Hematopoietic multipotent progenitor cell treated with erythropoietin and hydrocortisone succinate and interleukin-3 and kit ligand, for 17 days (in vitro differentiated cells): ENCODE measurements at places on chromosomes 1 and 21.

DNA sequence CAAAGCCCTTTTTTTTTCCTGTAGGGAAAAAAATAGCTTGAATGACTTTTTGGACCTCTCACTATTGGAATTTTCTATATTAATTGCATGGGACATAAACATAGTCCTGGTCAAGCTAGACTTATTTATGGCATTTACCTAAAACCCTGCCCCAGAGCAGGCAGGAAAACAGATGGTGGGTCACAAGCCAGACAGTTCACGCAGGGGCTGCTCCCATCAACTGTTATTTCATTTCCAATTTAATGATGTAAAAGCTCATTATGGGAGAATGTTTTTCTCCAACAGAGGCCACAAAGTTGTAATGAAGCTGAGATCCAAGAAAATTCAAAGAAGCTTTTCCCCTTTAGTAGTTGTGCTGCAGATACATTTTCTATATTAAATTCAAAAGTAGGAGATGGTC, 99.2 kb downstream of the SGIP1 start:
- no peak for DNase-seq

- DNase-seq: no peak
Measured at GRCh38 chr1:70400335-70400734, 10.7 kb upstream of the CTH start.

DNA sequence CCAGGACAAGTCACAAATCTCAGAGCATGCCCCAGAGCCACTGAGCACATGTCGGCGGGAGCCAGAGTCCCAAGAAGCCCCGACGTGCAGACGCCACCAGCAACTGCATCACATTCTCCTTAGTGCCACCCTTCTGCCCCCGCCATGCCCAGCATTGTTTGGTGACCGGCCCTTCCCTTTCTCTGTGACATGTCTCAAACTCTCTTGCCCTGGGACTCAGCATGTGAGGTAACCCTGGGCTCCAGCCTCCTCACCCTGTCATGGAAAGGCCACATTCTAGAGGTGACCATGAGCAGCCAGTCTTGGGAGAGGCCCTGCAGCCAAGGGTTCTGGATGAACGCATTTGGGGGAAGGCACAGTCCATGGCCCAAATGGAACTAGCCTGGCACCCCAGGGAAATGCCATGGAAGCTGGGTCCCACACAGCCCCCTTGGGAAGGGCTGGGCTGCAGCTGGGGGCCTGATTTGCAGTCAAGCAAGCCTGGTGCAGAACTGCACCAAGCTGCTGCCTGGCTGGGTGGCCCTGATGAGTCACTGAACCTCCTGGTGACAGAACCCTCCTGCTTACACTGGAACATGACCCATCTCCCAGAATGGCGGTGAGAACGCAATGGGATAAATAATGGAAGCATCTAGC, 94.4 kb downstream of the ITPKB start:
- DNase-seq: no peak

DNA sequence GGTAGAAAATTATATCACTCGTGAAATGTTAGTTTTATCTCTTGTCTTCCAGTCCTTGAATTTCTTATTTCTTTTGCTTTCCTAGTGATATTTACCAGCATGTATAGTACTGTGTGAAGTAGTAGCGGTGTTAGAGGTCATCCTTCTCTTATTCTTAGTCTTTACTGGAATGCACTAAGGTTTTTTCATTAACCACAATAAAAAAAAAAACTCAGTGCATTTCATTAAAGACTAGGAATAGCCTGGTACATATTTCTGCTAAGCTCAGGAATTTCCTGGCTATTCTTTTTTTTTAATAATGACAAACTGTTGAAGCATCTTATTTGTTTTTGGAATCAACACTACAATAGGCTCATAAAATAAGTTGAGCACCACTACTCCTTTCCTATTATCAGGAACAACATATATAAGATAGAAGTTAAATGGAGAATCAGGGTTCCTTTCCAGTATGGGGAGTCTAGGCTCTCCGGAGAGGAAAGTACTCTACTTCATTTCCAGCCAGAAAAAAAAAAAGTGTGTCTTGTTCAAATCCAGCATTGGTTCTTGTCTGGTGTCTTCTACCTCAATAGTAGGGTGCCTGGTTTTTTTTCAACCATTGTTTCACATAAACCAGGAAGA, 60.0 kb downstream of the TNFSF18 start:
- no peak for DNase-seq

- DNase-seq: no peak
Measured at GRCh38 chr1:1357871-1358432, 403 bp downstream of the MXRA8 start.

GRCh38 chr1:244964112-244964971, 100.0 kb upstream of the HNRNPU start:
- DNase-seq: no peak

DNA sequence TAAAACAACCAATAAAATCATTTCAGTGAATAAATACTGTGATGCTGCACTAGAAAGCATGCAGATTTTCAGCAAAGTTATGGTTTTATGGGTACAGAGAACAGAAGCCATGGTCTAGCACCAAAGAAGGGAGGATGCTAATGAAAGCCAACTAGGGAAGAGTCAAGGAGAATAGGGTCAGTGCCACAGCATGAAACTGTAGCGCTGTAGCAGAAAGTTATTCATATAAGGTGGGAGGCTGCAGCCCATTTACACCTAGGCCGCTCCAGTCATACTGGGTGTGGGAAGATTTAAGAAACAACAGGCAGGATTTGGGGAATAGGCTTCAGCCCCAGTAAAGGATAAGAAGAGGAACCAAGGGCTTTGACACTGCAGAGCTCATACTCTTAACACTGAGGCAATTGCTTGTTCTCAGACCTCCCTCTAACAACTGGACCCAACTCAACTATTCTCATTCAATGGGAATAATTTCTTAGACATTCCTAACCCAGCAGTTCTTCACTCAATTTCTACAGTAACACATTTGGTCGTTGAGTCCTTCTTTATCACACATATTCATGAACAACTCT, 4.4 kb downstream of the IFI16 start:
- DNase-seq: no peak

DNA sequence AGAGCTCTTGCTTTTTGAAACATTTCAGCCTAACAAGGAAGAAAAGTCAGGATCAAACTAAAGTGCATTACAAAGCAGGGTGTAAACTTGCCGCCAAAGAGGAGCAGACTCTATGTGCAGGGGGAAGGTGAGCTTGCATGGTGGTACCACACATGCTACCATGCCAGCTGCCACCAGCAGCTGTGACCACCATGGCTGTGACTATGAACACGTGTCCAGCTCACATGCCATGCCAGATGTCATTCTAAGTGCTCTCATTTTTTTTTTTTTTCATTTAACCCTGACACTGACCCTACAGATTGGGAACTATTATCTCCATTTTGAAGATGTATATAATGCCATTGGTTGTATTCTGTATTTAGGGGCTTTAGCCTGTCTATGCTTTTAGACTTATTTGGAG, 79.0 kb downstream of the PCP4 start:
- no peak for DNase-seq

- DNase-seq: no peak
Measured at GRCh38 chr1:226826479-226827261, 43.7 kb upstream of the PSEN2 start.
